ENCODE measurements at places on chromosomes 1 and 21.

- no peak for DNase-seq
These were observed 235.2 kb downstream of the SDCCAG8 start for GRCh38 chr1:243490748-243491686.

DNA sequence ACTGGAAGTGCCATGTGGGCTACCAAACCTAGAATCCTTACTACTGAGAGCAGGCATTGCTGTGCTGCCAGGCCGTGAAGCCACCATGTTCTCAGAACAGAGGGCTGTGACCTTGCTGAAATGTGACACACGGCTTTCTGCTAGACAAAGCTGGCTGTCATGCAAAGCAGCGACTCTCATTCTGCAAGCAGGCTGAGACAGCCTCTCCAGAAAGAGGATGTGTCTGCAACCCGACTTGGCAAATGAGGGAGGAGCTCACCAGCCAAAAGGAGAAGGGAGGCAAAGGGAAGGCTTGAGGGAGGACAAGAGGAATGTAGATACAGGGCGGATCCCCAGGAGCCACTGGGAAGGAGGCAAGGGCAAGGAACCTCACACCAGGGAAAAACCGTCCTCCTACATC is 85.7 kb upstream of the KRTAP19-8 start:
- no peak for DNase-seq

DNA sequence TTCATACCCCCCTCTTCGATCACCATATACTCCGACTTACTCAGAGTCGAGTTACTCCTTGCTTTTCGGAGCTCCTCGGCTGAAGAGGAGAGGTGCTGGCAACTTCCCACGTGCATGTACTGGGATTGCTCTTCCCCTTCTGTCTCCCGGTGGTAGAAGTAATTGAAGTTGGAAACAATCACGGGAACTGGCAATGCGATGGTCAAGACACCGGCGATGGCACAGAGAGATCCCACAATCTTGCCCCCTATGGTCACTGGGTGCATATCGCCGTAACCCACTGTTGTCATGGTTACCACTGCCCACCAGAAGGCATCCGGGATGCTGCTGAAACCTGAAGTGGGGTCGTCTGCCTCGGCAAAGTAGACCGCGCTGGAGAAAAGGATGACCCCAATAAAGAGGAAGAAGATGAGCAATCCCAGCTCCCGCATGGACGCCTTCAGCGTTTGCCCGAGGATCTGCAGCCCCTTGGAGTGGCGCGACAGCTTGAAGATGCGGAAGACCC is 1.5 kb downstream of the KCNA3 start:
- DNase-seq = no peak

DNA sequence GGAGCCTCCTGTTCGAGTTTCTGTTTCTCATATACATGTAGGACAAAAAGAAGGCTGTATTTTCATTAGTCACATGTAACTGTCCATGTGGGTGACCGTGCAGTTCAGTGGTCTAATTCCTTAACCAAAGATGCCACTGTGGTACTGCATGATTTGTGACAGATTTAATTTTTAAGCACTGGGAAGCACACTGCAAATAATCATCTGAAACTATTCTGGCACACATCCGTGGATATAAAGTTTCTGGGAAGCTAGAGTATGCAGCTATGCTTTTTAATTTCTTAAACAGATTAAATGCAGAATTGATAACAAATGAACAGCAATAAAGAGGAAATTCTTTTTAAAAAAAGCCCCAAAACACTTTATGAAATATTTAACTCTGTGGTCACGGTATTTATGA is 254.8 kb downstream of the LMO4 start:
- DNase-seq = no peak

- DNase-seq = peak; percentile 42
These were observed 7.7 kb downstream of the TMEM61 start for GRCh38 chr1:54987919-54988705.

DNA sequence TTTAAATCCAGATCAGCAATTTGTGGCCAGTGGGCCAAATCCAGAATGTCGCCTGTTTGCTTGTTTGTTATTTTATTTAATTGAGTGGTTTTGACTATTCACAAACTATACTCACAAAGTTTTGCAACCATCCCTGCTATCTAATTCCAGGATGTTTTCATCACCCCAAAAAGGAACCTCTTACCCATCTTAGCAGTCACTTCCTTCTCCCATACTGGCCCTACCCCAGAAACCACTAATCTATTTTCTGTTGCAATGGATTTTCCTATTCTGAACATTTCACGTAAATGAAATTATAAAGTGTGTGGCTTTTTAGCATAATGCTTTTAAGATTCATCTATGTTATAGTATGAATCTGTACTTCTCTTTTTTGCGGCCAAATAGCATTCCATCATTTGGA is 41.3 kb downstream of the WDTC1 start:
- no peak for DNase-seq

DNA sequence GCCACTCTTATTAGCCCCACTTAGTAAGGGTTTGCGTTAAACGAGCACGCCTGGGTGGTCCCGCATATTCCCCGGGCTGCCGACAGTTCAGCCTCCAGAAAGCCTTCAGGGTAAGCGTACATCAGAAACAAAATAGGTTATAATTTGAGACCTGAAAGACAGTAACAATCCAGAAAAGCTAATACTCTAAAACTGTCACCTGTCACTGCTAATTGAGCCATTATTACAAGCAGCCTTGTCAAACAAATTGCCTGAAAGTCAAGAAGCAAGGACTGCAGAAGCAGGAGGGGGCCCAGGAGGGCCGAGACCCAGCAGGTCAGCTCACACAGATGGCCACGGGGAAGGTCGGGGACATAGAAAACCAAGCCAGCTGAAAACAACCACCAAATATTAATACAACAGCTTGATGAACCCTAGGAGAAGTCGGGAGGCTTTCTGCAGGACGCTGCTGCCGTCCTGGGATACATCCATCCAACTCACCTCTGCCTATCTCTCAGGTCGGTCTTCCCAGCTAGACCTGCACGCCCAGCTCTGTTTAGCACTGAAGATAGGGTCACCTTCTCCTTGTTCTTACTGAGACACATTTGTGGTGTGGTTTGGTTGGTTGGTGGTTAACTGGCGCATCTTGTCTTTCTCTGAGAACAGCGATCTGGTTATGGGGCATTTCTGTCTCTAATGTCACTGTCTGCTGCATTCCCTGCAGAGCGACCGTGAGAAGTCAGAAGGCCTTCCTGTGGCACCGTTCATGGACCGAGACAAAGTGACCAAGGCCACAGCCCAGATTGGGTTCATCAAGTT is 110.8 kb downstream of the WDR4 start:
- no peak for DNase-seq

- DNase-seq = peak; percentile 82
These were observed 60.8 kb downstream of the NDUFS5 start for GRCh38 chr1:39086865-39087409.

DNA sequence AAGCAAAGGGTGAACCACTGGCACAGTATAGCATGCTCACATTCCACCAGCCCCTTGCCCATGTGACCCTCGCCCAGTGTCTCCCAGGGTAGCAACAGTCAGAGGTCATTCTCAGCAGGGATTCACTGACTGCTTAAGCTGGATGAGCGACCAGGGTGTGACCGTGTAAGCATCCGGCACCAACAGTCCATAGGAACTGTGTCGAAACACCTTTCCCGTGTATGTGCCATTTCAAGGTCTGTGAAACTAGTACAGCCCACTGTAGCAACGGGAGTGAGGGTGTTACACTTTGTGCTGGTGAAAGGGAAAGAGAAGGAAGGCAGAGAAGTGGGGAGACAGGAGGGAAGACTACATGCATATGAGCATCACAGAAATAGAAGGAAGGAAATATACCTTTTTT is 10.8 kb downstream of the PIK3C2B start:
- no peak for DNase-seq

GRCh38 chr1:87993051-87993450 is 664.4 kb downstream of the LMO4 start:
- no peak for DNase-seq

DNA sequence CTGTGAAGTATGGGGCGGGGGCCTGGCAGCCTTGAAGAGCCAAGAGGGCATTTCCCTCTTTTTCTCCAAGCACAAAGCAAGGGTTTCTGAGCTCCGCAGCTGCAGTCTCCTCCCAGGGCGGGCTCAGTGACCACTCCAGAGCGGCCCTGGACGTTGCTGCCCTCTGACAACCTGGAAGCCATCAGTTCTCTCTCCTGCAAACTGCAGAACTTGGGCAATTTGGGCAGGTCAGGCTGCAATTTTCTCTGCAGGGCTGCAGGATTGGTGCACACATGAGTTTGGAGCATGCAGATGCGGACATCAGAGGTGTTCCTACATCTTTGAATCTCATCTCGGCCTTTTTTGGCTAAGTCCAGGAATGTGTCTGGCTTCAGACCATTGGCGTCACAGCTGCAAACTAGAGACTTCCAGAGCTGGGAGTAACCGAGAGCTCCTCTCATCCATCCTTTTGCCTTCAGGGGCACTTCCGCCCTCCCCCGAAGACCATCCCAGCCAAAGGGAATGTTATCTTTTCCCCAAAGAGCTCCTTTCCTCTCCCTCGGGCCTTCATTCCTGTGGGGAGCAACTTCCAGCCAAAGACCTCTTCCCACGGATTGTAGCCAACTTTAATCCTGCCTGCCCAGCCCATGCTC is 139.6 kb upstream of the WNT4 start:
- no peak for DNase-seq

GRCh38 chr1:168430321-168430720 is 113.5 kb downstream of the XCL2 start:
- peak; percentile 35 for DNase-seq

DNA sequence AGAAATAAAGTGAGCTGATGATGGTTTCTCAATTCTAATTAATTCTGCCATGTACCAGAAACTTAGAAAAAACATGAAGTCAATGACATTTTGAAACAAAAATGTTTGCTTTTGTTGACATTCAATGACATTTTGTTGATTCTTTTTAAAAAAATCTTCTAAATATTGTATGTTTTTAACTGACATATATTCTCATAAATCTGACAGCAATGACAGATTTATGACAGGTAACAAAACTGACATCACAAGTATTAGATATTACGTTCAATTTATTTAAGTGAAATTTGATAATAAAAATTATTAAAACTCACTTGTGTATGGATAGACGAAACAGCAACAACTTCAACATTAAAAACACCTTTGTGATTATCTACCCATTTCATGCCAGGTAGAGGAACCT is 36.0 kb upstream of the ANGPTL3 start:
- no peak for DNase-seq

DNA sequence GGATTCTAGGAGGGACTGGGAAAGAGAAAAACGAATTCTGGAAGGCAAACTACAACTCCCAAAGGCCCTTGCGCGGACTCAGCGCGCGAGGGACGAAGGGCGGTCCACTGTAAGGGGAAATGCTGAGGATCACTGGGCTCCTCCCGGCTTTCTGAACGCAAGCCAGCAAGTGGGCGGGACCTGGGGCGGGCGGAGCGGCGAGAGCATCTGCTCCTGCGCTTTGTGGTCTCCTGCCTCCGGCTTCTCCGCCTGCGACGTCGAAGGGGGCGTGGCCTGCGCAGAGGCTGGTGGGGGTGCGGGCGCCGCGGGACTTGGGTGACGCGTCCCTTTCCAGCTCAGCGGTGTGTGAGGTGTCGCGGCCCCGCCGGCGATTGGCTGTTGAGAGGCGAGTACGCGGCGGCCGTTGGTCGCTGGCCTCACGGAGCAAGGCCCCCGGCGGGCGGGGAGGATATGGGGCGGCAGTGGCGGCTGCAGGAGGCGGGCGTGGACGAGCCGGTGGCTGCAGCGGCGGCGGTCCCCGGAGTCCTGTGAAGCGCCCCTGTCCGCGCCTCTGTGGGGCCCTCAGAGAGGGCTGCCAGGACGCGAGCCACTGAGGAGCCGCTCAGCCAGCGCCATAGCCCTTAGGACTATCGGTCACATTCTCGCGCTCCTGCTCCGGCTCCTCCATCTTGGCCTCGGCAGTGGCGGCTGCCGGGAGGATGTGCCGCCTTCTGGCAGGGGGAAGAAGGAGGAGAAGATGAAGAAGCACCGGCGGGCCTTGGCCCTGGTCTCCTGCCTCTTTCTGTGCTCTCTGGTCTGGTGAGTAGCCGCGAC is at the start of gene SUCO:
TSS of gene SUCO (plus strand) at position 451 of the 813 bp plus-strand sequence. CDS start at position 737, 286 bp downstream.
- DNase-seq = peak; percentile 100

GRCh38 chr1:216483672-216484401 is 60.6 kb upstream of the USH2A start:
- DNase-seq = no peak

GRCh38 chr21:37582590-37582989 is 216.0 kb downstream of the DYRK1A start:
- DNase-seq = no peak

All from right hindlimb (tissue), 1 donor.